ENCODE measurements at places on chromosomes 7 and 10.

DNA sequence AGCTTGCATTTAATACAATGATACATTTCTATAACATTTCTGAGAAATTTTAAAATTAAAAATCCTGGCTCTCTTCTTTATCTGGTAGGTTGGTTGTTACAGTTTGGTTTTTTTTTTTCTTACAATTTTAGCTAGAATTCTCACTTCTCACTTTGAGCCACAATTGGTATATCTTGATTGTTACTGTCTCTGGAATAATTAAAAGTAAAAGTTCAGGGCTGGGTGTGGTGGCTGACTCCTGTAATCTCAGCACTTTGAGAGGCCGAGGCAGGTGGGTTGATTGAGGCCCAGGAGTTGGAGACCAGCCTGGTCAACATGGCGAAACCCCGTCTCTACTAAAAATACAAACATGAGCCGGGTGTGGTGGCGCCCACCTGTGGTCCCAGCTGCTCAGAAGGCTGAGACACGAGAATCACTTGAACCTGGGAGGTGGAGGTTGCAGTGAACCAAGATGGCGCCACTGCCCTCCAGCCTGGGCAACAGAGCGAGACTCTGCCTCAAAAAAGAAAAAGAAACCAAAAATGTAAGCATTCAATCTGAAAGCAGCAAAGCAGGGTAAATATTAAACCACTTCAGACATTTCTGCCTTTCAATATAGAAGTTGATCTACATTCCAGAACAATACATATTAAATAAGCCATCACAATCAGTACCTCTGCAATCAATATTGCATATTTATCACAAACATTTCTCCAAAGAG, 88.6 kb upstream of the PFKP start:
- no peak for DNase-seq

GRCh38 chr7:29604702-29605101, 41.1 kb downstream of the PRR15 start:
- no peak for DNase-seq

DNA sequence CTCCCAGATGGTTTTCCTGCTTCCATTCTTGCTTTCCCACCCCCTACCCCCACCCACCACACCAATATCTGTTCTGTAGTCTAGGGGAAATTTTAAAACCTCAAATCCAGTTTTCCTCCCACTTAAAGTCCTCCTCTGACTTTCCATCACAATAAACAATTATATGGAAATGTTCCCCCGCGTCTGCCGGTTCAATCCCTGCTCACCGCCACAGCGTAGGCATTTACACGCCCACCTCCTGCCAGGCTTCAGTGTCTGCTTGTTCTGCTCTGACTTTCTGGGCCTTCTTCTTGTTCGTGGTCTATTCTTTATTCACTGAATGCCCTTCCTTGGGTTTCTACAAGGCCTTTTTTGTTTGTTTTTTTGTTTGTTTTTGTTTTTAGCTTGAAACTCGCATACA, 633.0 kb upstream of the MKI67 start:
- DNase-seq: no peak

GRCh38 chr10:119233821-119234220, 26.4 kb downstream of the GRK5 start:
- DNase-seq: no peak

- DNase-seq: no peak
Measured at GRCh38 chr7:29255199-29255878, 60.8 kb downstream of the CHN2 start.

Data from CD4-positive, alpha-beta T cell treated with Interleukin-4 for 4 hours (primary cell).